ENCODE measurements at places on chromosomes 11 and 22.

- no peak for DNase-seq
Observed at GRCh38 chr22:37381489-37381888, 45.8 kb downstream of the ELFN2 start.

- DNase-seq = no peak
Observed at GRCh38 chr11:68872216-68873003, 30.7 kb upstream of the CPT1A start.

- DNase-seq = no peak
Observed at GRCh38 chr11:26950260-26950719, 43.6 kb upstream of the FIBIN start.

DNA sequence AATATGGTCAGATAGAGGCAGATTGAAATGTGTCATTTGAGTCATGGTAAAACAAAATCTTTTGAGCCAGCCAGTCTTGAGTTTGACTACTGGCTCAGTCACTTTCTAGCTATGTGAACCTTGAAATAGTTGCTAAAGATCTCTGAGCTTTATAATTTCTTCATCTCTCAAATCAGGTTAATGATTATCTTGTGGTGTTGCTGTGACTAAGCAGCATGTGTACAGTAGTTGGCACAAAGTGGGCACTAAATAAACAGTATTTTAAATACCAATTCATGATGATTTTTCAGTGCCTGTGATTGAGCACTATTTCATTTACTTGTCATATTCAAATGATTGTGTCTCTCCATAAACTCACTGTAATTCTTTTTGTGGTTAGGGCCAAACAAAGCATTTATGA is 70.8 kb downstream of the RAB38 start:
- DNase-seq = no peak

- no peak for DNase-seq
Observed at GRCh38 chr11:96254087-96254486, 88.9 kb downstream of the MAML2 start.

GRCh38 chr22:19174106-19175025 is 4.2 kb downstream of the SLC25A1 start:
- no peak for DNase-seq

DNA sequence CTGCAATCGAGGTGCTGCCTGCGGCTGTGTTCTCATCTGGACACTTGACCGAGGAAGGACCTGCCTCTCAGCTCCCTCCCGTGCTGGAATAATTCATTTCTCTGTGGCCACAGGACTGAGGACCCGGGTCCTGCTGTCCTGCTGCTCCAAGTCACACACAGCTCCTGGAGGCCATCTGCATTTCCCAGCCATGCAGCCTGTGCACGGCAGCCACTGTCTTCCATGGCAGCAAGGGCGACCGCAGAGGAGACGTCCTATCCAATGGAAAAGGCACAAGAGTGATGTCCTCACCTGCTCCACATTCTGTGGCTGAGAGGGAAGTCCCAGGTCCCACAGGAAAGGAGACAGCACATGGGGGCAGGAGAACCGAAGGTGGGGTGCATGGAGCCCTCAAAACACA is 495.8 kb downstream of the BRD1 start:
- DNase-seq = no peak

DNA sequence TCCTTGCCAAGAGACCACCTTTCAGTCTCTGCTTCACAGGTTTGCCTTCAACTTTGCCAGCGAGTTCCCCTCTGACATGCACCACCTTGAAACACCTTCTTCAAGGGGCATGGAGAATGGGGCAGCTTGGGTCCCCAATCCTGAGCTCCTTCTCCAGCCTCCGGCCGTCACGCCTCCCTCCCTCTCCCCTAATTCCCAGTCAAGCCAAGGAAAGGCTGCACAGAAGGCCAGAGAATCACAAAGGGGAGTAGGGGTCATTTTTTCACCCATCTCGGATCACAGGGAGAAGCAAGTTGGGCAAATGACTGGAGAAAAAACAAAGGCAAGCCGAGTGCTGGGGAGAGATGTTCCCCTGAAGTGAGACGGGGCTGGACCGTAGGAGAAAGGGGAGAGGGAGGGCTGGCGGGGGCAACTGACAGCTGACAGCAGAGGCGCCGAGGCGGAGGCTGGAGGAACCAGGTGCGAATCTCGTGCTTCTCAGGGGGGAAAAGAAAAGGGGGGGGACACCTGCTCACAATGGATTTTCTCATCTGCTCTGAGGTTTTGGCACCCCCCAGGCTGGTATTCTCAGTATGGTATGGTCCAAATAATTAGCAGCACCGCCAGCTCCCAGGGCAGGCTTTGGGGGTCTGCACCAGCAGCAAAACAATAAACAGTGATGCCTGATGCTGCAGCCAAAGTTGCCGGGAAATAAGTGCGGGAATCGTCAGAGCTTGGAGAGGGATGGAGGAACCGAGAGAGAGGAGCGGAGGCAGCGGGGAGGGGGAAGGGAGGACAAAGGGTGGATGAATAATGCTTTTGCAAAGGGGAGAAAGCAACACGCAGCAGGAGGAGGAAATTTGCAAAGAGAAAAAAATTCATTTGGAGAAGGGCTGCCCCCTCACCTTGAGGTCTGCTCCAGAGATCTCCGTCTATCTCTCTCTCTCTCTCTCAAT is 644 bp downstream of the YPEL4 start:
- DNase-seq = no peak

DNA sequence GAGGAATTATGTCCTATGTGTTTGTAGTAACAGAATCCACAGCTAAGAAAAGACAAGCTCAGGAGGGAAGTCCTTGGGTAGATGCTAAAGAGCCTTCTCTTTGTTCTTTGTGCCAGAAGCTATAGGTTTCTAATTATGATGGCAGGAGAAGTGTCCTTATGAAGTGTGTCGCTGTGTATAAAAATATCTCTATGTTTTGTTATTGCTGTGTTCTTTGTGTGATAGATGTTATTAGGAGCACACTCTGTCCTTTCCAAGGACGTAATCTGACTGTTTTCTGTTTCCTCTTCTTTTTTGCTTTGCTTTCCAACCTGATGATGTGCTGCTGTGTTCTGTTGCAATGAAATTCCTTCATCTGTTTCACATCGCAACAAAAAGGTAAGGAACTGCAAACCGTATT is 171.9 kb downstream of the NCAM1 start:
- no peak for DNase-seq

GRCh38 chr11:65791719-65792213 is 4.9 kb downstream of the OVOL1 start:
- no peak for DNase-seq

GRCh38 chr22:20254975-20255946 is 12.9 kb downstream of the RTN4R start:
- DNase-seq = no peak

GRCh38 chr11:57801183-57801485 is 39.5 kb downstream of the CTNND1 start:
- no peak for DNase-seq

DNA sequence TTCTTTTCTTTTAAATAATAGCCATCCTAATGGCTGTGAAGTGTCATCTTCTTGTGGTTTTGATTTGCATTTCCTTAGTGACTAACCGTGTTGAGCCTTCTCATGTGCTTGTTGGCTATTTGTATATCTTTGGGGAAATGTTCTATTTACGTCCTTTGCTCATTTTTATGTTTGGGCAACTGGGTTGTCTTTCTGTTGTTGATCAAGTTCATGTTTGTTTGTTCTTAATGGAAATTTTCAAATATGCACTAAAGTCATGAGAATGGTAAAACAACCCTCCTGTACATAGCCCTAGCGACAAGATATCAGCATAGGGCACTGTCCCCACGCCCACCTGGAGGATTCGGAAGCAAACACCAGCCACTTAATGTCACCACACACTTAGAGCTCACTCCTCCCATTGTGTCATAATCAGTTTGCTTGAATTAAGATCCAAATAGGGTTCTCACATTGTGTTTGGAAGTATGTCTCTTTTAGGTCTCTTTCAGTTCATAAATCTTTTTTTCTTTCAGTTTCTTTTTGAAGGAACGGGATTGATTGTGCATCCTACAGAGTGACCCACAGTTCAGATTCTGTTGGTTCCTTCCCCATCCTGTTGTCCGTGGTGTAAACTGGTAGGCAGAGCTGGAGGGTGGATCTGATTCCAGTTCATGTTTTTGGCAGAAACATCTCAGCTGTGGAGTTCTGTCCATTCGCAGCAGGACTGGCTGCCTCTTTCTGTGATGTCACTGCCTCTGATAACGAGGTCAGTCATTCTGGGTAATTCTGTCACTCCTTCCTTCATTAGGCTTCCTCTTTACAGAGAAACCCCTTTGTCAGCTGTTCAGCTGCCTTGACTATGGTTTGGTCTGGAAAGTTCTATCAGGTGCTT is 26.4 kb upstream of the ADORA2A start:
- no peak for DNase-seq

DNA sequence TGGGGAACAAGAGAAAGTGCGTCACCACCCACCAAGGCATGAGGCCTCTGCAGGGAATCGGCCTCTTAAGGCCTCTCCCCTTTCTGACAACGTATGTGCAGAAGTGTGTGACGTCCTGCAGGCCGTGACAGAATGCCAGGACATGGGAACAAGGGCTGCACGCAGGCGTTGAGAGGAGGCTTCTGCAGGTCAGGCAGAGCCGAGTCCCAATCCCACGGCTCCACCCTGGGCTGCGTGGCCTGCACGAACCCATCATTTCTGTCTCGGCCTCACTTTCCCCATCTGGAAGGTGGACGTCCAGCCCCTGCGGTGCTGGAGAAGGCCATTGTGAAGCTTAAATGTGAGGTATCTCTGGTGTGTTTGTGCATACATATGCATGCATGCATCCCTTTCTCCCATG is 61.8 kb downstream of the SHANK2 start:
- DNase-seq = no peak

GRCh38 chr11:73995247-73995646 is 12.6 kb upstream of the UCP2 start:
- DNase-seq = no peak

DNA sequence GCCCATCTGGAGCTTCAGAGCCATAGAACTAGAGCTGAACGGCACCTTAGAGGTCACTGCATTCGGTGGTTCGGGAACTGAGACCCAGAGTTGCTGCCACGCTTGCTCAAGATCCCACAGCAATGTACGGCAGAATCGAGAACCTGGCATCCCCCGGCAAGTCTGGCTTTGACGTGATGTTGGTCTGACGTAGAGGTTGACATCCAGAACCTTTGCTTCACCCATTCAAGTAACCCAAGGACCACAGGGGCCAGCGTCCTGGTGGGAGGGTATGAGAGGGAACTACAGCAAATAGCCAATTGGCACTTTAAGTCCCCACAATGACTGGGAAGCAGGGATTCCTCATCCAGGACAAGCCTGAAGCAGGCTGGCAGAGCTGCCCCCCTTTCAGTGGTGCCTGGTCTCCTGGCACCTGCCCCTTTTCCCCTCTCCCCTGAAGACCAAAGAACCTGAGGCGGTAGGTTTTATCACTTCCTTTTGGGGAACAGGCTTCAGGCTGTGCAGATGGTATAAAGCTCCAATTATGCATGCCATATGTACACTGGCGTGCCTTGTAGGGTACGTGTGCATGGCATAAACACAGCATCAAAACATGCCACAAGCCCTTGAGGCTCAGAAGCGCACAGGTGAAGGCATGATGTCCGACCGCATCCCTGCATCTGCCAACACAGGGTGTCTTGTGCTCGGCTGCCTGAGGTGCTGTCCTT is 15.3 kb upstream of the TEF start:
- DNase-seq = no peak

- DNase-seq = no peak
Observed at GRCh38 chr22:37023743-37024338, 4.3 kb downstream of the MPST start.

DNA sequence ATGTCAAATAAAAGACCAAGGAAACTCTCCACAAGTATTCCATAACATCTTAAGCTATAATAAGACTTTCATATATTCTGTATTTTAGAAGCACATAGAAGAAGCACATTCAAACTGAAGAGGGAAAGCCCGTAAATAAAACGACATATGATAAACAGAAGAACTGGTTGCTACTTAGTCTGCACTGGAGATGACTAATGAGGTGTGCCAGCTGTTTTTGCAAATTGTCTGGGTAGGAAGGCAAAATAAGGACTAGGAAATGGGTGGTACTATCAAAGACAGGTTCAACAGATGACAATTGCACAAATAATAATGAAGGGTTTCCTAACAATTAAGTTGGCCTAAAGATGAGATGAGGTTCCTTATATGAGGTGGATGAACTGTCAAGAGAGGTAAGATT is 593.2 kb upstream of the CCDC179 start:
- DNase-seq = no peak

- no peak for DNase-seq
Observed at GRCh38 chr22:29747832-29748231, 19.0 kb downstream of the ZMAT5 start.
